T-helper 17 cell (primary cell): ENCODE measurements at places on chromosomes 6 and 20. TPM values are rescaled to one million over a fixed set of nuclear protein-coding genes. Genes with fewer than 3 reads are reported as not detected.
A peak's percentile ranks its signal among the peaks of the same experiment; 100 is the strongest.

GRCh38 chr20:47016068-47016664, 121.5 kb downstream of the EYA2 start:
- no peak for DNase-seq

- no peak for DNase-seq
These were observed 127.5 kb upstream of the STMND1 start for GRCh38 chr6:16974387-16974673.

GRCh38 chr6:169722362-169723199, 1.7 kb downstream of the PHF10 start:
- DNase-seq = no peak

DNA sequence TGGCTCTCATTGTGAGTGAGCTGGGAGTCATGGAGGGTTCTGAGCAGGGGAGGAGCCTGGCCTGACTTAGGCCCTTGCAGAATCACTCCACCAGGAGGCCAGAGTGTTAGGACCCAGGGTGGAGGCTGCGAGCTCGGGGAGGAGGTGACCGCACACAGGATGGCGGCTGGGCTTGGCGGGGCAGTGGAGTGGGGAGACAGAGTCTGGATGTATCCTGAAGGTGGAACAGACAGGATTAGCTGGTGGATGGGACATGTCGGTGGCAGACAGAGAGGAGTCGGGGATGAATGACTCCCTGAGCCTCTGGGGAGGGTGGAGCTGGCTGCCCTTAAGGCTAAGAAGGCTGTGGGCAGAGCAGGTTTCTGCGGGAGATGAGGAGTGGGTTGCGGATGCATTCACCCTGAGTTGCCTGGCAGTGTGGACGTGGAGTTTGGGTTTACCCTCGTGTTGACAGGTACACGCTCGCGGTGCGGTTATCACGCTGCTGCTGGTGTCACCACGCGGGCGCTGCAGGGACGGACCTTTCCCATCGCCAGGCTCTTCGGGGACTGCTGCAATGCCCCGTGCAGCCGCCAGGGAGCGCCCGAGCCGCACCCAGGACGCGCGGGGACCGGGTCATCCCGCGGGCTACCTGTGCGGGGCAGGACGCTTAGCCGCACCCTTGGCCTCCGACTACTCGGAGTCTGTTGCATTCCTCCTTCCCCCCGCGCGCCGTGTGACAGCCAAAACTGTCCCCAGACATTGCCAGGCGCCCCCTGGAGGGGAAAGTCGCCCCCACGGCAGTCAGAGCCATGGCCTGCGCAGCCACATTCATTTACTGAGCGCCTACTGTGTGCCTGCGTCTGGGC, 43.0 kb upstream of the PTGIS start:
- peak; percentile 66 for DNase-seq

- DNase-seq = peak; percentile 57
These were observed 18.3 kb downstream of the HIVEP2 start for GRCh38 chr6:142926494-142927270.

DNA sequence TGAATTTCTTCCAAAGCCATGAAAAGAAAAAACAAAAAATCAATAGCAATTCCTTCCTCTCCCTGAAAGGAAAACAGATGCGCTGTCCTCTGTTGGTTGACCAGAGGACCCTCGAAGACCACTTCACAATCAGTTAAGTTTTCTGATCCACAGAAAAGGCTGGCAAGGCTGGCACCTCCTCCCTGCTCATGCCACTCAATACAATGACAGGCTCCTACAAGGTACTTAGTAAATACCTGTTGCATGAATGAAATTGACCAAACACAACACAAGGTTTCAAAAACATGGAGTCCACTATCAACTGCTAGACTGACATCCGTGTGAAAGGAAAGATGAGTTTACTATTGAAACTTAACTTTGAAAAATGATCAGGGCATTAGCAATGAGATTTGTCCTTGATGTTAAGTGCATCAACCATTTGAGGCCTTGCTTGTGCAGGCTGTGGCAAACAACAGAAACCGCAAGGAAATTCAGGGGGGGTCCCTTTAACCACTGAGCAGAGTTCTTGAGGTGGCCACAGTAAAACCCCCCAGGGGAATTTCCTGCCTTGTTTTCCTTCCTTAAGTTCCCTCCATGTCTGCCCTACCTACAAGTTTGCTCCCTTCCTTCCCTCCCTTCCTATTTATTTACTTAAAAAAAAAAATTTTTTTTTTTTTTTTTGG, 27.9 kb upstream of the RTF2 start:
- DNase-seq = peak; percentile 59

DNA sequence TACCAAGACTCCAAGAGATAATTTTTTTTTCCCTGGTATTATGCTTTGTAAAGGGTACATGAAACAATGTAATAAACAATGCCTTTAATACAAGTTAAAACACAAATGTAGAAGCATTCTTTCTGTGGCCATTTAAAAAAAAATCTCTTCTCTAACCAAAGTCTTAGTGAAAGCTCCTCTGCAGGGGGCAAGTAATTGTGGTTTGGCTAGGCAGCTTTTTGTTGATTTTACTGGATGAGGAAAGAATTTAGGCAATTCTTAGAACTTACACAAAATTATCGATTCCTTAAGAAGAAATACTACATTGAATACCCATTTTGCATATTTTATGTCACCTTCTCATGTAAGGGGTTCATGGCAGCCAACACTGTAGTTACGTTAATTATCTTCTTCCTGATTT, 12.4 kb downstream of the TFB1M start:
- DNase-seq = no peak

ABT1 gene
- total RNA-seq = 25.0 TPM

DNA sequence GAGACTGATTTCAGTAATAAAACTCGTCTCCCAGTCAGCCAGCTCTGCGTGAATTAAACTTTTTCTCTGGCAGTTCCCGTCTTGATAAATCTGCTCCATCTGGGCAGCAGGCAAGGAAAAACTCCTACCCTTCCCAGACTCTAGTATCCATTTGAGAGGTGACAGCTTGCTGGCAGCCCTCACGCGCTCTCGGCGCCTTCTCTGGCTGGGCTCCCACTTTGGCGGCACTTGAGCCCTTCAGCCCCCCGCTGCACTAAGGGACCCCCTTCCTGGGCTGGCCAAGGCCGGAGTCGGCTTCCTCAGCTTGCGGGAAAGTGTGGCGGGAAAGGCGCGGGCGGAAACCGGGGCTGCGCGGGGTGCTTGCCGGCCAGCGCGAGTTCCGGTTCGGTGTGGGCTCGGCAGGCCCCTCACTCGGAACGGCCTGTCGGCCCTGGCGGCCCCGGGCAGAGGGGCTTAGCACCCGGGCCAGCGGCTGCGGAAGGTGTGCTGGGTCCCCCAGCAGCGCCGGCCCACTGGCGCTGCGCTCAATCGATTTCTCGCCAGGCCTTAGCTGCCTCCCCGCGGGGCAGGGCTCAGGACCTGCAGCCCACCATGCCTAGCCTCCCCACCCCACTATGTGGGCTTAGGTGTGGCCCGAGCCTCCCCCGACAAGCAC, 21.8 kb upstream of the GMPR start:
- no peak for DNase-seq

KHDC1L gene
- total RNA-seq = not detected

DNA sequence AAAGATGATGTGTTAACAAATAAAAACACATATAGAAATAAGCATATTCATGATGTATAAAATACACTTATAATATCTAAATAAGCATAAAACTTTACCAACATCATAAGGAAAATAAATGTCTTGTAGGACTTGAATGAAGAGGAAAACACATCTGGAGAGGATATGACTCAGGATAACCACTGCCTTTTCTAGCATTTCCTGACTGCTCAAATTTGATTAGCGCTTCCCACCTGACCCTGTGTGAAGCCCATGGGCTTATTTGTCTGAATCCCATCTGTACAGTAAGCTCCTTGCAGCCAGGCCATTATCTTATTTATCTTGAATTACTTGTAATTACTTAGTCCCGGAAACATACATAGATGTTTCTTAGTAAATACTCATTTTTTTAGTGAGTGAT, 608.6 kb downstream of the COL12A1 start:
- DNase-seq = no peak

DNA sequence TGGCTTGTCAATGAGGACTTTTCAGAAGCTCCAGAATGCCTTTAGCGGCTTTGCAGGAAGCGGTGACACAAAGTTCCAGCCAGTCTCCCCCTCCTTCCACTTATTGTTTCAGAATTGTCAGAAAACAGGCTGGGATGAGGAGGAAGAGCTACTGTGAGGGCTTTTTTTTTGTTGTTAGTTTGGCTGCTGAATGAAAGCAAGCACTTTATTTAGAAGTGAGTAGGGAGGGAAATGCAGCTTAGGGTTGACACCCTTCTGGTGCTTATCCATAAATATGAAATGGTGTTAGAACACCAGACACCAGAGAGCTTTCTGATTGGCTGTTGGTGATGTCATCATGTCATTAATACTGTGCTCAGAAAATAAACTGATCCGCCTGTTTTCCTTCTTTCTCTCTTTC, 251.5 kb downstream of the SOX4 start:
- DNase-seq = no peak

DNA sequence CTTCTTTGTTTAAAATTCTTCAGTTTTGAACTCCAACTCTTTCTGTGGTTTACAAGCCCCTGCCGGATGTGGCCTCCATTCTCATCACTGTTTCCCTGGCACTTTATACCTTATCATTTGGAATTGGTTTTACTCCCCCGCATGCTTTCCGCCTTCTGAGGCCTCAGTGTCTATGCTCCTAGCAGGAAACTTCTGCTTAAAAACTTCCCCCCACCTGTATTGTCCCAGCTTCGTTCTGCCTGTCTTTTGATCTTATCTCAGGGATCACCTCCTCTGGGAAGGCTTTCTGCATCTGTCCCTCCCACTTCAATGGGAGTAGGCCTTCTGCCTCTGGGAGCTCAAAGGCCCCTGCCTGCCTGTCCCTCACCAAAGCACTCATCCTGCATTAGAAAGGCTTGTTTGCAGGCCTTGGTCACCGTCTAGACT, 3.4 kb upstream of the ANGPT4 start:
- no peak for DNase-seq

DNA sequence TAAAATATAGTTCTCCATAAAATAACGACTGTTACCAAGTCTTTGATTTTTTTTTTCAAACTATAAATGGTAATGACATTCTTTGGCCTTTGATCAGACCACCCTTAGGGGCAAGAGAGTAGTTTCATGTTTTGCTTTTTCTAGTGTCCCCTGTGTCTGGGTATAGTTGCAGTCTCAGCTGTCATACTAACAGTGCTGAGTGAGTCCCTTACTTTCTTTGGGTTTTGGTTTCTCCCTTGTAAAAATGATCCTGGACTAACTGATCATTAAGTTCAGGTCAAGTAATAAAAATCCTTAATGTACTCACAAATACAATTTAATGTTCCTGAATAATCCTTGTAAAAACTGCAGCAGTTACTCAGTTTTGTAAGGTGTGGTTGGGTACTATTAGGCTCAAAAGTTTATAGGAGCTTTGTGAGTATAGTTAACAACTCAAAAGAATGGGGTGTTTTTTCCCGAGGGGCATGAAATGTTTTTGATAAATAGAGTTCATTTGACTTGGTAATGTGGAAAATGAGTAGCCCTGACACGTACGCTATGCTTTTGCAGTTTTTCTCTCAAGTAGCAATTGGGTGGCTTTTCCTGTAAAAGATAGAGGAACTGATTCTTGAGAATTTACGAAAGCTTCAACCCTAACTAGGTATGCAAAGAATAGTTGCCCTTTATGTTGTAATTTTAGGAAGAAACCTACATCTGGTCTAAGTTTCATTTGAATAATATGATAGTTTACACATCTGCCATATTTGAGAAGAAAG, 6.2 kb downstream of the PTPN1 start:
- DNase-seq = no peak

GRCh38 chr6:139847457-139847813, 473.0 kb upstream of the CITED2 start:
- no peak for DNase-seq

HLA-DRB1 gene
- 39.8 TPM for total RNA-seq

NFATC2 gene
- total RNA-seq = 58.7 TPM

- no peak for DNase-seq
These were observed 35.7 kb downstream of the UBR2 start for GRCh38 chr6:42599558-42599957.

GRCh38 chr6:36924778-36925374, 29.7 kb upstream of the PI16 start:
- no peak for DNase-seq

SLC17A2 gene
- total RNA-seq = not detected
